ENCODE measurements at places on chromosomes 5 and 9. TPM values are rescaled to one million over a fixed set of nuclear protein-coding genes. Genes with fewer than 3 reads are reported as not detected.

DNA sequence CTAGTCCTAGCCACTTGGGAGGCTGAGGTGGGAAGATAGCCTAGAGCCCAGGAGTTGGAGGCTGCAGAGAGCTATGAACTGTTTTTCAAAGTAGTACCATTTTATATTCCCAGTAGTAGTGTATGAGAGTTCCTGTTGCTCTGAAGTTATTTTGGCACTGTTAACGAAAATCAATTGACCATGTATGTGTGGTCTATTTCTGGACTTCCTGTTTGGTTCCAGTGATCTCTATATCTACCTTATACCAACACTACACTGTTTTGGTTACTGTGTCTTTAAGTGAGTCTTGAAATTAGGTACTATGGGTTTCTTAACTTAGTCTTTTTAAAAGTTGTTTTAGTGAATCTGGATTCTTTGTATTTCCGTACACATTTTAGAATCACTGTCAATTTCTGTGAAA, 13.6 kb downstream of the SLF1 start:
- H3K27ac ChIP-seq = no peak overlapping the region
- no peak overlapping the region for H3K4me3 ChIP-seq
- H3K4me1 ChIP-seq = no peaks in the 10 kb centered on the region

- no peaks in the 10 kb centered on the region for H3K27me3 ChIP-seq
- no peaks in the 10 kb centered on the region for H3K4me1 ChIP-seq
- no peaks in the 10 kb centered on the region for H3K36me3 ChIP-seq
- H3K27ac ChIP-seq = no peak overlapping the region
- no peak for DNase-seq
- no peak overlapping the region for H3K4me3 ChIP-seq
These were observed 602 bp downstream of the CCNI2 start for GRCh38 chr5:132747616-132748440.

- H3K36me3 ChIP-seq = no peaks in the 10 kb centered on the region
- no peak overlapping the region for H3K4me3 ChIP-seq
- no peak for DNase-seq
- H3K4me1 ChIP-seq = no peaks in the 10 kb centered on the region
- H3K27ac ChIP-seq = no peak overlapping the region
These were observed 172.4 kb upstream of the PHYKPL start for GRCh38 chr5:178404987-178405386.

DNA sequence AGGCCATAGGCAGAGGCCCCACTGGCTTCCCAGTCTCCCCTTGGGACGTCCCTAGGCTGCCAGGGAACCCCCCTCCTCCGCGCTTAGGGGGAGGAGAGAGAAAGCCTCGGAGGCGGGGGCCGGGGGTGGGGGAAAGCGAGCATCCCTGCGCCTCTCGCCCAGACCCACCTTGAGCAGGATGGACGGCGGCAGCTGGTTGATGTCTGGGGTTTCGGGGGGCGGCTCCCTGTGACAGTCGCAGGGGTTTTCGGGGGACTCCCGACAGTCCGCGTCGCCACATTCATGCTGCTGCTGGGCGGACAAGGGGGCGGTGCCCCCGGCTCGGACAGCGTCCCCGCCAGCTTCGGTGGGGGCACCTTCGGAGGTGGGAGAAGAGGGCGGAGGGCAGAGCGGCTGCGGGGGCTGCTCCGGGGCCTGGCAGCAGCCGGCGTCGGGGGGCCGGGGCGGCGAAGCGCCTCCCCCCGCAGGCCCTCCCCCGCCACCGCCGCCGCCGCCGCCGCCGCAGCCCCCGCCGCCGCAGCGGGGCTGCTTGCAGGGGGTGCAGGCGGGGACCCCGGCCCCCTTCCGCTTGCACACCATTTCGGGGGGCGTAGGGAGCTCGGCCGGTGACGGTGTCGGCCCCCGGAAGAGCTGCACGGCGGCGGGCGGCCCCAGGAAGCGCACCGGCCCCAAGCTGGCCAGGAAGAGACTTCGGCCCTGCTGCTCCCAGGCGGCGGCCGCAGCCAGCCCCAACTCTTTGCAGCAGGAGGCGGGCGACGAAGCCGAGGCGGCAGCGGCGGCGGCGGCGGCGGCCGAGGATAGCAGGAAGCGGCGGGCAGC, 1.2 kb downstream of the FBXL17 start:
- peak overlapping the region; percentile 84 for H3K27ac ChIP-seq
- peak overlapping the region; percentile 81 for H3K4me3 ChIP-seq
- peaks cover 25% of the 10 kb centered on the region for H3K4me1 ChIP-seq

DNA sequence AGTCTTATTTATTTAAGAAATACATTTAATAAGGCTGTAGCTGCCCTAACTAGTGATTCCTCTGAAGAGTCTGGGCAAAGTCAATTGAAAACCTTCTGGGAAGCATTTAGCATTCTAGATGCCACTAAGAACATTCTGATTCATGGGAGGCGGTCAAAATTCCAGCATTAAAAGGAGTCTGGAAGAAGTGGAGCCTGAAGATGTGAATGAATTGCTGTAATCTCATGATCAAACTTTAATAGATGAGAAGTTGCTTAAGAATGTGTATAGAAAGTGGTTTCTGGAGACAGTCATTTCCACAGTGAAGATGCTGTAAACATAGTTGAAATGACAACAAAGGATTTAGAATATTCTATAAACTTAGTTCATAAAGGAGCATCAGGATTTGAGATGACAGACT, 61.4 kb downstream of the WDR41 start:
- no peaks in the 10 kb centered on the region for H3K4me1 ChIP-seq
- H3K27ac ChIP-seq = no peak overlapping the region
- DNase-seq = no peak
- no peaks in the 10 kb centered on the region for H3K27me3 ChIP-seq
- peaks cover 33% of the 10 kb centered on the region for H3K36me3 ChIP-seq

GRCh38 chr9:115606838-115607237, 488.9 kb upstream of the TNC start:
- H3K36me3 ChIP-seq = no peaks in the 10 kb centered on the region
- H3K4me3 ChIP-seq = no peak overlapping the region
- H3K27ac ChIP-seq = no peak overlapping the region
- H3K4me1 ChIP-seq = no peaks in the 10 kb centered on the region

DNA sequence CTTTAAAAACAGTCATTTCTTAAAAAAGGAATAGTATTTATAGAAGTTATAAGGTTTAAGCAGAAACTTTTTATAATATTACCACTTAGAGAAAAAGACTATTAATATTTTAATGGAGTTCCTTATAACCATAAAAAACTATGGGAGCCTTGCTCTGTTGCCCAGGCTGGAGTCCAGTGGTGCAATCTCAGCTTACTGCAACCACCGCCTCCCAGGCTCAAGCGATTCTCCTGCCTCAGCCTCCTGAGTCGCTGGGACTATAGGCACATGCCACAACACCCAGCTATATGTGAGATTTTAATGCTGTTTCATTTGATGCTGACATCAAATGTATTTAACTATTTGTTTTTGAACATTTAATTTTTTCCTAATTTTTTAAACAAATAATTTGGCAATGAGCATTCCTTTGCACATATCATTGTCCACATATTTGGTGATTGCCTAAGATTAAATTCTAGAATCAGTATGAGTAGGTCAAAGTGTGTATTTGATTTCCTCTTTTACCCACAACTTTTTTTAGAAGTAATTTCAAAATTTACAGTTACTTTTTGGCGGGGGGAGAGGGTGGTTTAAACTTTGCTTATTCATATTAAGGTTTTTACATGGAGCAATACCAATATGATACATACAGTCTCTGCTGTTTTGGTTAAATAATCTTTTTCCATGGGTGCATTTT, 235.5 kb downstream of the ARHGEF28 start:
- H3K27ac ChIP-seq = no peak overlapping the region
- no peaks in the 10 kb centered on the region for H3K4me1 ChIP-seq
- no peaks in the 10 kb centered on the region for H3K36me3 ChIP-seq
- DNase-seq = no peak

- H3K4me1 ChIP-seq = peaks cover 24% of the 10 kb centered on the region
- H3K4me3 ChIP-seq = no peak overlapping the region
- H3K27me3 ChIP-seq = no peaks in the 10 kb centered on the region
- no peaks in the 10 kb centered on the region for H3K36me3 ChIP-seq
These were observed 175.0 kb downstream of the MACROH2A1 start for GRCh38 chr5:135223891-135224625.

DNA sequence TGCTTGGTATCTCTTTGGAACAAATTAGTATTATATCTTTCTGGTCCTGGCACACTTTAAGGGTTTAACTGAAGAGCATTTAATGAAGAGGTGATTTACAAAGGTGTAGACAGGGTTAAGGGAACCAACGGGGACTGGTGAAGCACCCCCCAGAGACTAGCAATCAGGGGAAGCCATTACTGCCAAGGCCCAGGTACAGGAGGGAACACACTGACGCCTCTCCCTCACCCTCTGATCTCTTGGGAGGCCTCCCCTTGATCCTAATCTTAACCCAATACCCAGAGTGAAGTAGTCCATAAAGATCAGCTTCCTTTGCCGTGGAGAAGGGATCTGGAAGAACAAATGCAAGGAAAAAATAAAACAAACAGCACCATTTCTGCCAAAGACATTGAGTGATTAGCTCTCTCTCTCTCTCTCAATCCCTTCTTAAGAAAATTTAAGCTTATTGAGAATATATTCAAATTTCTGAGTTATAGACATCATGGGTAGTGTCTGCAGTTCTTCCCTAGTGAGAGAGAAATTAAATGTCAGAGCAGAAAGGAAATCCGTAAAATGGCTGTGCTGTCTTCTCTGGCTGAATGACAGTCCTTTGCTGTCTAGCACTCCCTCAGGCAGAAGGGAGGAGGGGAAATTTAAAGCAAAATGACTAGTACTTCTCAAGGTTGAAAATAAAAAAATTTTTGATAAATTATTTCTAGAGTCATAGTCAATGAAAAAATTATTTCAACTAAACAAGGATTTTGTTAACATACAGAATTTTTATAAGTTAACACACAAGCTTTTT, 20.0 kb downstream of the F2R start:
- DNase-seq = no peak
- no peaks in the 10 kb centered on the region for H3K27me3 ChIP-seq
- H3K4me1 ChIP-seq = no peaks in the 10 kb centered on the region
- H3K27ac ChIP-seq = no peak overlapping the region

DNA sequence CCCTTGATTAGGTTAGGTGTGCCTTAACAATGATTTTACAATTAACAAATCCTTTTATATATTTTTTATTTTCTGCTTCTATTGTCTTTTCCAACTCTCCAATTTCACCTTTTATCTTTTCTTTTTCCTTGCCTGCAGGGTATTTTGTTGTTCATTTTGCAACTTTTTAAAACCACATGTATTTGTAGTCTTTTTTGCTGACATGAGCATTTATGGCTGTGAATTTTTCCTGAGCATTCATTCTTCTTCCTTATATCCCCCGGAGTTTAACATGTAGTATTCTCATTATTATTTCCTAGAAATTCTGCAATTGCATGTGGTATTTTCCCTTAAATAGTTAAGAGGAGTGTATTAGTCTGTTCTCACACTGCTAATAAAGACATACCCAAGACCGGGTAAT, 41.6 kb downstream of the FAM81B start:
- no peak overlapping the region for H3K4me3 ChIP-seq
- no peaks in the 10 kb centered on the region for H3K36me3 ChIP-seq
- no peaks in the 10 kb centered on the region for H3K27me3 ChIP-seq
- no peaks in the 10 kb centered on the region for H3K4me1 ChIP-seq

DNA sequence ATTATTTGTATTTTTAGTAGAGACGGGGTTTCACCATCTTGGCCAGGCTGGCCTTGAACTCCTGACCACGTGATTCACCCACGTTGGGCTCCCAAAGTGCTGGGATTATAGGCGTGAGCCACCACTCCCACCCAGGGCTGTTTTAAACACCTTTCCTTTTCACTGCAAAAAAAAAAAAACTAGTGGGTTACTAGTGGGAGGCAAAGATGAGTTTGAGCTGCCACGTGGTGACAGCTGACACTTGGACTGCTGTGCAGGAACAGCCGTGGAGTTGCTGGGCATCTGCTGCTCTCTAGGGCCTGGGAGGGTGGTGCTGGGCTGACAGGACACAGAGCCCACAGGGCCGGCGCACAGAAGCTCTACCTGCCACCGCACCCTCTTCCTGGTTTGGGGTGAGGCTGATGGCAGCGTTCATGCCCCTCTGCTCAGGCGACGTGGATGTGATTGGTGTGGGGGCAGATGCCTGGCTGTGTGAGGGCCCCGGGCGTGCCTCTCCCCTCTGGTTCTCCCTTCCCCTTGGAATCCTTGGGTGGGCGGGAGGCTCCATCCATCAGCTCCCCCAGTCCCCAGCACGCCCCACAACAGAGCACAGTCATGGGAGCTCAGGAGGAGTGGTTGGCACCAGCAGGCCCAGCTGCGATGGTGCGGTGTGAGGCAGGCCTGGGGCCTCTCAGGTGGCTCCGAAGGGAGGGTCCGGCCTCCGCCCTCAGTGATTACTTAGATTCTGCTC, 16.9 kb downstream of the RABL6 start:
- no peak for DNase-seq
- no peaks in the 10 kb centered on the region for H3K27me3 ChIP-seq
- no peak overlapping the region for H3K4me3 ChIP-seq
- no peak overlapping the region for H3K27ac ChIP-seq
- H3K4me1 ChIP-seq = no peaks in the 10 kb centered on the region

DNA sequence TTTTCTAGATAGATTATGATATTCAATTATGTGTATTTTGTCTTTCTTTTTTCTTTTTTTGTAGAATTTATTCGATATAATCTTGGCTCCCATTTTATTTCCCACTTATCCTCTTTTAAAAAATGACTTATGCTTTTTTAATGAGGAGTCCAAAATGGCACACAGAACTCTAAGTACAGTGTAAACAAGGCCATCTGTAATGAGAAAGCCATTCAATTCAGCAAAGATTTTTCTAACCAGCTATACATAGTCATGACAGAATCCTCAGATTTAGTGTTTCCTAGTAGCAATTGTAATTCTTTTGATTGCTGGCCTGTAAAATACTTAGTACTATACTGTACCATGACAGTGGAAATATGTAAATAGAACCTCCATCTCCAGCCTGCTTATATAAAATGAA, 651.4 kb downstream of the RAB3C start:
- no peak overlapping the region for H3K27ac ChIP-seq
- no peaks in the 10 kb centered on the region for H3K27me3 ChIP-seq
- H3K4me1 ChIP-seq = no peaks in the 10 kb centered on the region
- H3K36me3 ChIP-seq = no peaks in the 10 kb centered on the region
- no peak overlapping the region for H3K4me3 ChIP-seq

Gene SEPTIN8
- total RNA-seq = 4.1 TPM

Gene SHISAL2B
- not detected for total RNA-seq

Gene SH2D3C
- not detected for total RNA-seq

Gene LCN2
- not detected for total RNA-seq

Data from Karpas-422 (cell line).